CD4-positive, alpha-beta memory T cell (primary cell): ENCODE measurements at places on chromosomes 11 and 22. TPM values are rescaled to one million over a fixed set of nuclear protein-coding genes. Genes with fewer than 3 reads are reported as not detected.

Gene B3GAT1
- total RNA-seq: 0.44 TPM

Gene HORMAD2
- not detected for total RNA-seq

Gene VSIG10L2
- not detected for total RNA-seq

Gene IRAG1
- not detected for total RNA-seq

Gene SPTBN2
- not detected for total RNA-seq

DNA sequence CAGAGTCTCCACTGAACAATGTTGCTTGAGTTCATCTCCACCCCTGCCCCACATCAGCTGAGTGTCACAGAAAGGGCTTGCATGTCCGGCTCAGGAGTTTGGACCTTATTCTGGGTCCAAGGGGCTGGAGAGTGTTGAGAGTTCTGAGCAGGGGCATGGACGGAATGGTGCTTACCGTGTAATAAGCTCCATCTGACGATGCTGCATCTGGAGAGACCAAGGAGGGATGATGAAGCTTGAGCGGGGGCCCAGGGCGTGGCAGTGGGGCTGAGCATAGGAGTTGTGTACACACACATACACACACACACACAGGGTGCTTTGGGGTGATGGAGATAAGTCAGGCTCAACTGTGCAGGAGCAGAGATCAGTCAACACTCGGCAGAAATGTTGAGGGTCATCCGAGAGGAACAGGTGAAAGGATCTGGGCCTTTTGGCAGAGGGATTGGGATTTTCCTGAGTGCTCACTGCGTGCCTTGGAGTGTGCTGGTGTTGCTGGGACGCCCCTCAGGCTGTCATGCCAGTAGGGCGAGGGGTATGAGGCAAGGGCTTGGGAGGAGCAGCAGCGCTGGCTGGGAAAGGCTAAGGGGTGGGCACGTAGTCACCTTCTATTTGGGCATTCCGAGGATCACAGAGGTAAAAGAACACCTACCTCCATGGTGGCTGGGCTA, 2.3 kb downstream of the USP35 start:
- no peak for DNase-seq

- DNase-seq: no peak
These were observed 606.7 kb upstream of the LRRC4C start for GRCh38 chr11:42066113-42066512.

GRCh38 chr11:8786933-8787332, 104.3 kb downstream of the RPL27A start:
- DNase-seq: no peak

- DNase-seq: no peak
These were observed 48.8 kb downstream of the PIWIL3 start for GRCh38 chr22:24725736-24726135.

DNA sequence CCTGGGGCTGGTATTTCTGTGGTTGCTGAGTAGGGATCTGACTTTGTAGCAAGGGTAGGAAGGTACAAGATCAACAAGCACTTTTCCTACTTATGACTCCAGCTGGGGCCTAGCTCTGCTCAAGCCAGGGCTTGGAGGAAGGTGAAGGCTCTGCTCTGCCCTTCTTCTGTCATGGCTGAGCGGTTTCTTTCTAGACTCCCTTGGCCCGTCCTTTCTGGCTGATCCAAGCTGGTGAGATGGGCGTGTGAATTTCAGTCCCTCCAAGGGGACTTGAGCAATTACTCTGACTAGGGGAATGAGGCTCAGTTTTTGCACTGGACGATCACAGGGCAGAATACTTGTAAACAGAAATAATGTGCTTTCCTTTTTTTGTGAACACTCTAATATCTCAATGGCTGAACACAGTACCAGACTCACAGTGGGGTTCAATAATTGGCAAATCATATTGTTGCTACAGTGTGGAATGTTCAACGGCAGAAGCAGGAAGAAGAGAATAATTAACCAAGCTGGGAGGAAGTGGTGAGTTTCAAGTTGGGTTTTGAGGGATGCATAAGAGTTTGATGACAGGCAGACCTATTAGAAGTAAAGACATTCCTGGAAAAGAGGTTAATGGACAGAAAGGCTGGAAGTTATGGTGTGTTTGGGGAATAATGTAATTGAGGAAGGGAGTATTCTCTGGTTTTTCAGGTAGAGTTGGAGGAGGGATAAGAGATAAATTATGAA, 507.6 kb downstream of the MIAT start:
- DNase-seq: no peak

DNA sequence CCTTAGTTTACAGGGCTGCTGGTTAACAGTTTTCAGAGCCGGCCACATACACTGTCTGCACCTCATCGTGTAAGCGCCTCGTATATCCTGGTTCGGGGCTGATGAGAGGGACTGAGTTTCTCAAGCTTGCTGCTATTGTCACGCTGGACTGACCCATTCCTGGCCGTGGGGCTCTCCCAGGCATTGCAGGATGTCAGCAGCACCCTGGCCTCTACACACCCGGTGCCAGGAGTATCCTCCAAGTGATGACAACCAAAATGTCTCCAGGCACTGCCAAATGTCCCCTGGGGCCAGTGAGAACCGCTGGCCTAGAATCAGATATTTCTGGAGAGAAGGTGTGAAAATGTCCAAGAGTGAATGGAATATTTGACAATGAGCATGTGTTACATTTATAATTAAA, 82.8 kb downstream of the ST3GAL4 start:
- no peak for DNase-seq

DNA sequence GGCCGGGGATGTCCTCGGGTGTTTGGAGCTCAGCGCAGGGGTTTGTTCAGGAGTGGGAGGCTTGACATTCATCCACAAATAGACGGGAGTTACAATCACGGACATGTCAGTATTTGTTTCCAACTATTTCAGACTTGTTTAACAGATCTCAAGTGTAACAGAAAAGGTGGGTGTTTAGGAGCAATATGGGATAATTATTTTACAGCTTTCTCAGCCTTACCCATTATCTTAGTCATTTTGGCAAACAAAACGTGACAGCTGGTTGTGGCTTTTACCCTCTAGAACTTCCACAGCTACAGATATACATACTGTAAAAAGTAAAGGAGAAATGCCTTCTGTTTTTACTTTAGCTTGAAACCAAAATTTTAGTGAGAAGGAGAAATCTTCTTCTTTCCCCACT, 178.7 kb upstream of the TMEM45B start:
- DNase-seq: no peak

DNA sequence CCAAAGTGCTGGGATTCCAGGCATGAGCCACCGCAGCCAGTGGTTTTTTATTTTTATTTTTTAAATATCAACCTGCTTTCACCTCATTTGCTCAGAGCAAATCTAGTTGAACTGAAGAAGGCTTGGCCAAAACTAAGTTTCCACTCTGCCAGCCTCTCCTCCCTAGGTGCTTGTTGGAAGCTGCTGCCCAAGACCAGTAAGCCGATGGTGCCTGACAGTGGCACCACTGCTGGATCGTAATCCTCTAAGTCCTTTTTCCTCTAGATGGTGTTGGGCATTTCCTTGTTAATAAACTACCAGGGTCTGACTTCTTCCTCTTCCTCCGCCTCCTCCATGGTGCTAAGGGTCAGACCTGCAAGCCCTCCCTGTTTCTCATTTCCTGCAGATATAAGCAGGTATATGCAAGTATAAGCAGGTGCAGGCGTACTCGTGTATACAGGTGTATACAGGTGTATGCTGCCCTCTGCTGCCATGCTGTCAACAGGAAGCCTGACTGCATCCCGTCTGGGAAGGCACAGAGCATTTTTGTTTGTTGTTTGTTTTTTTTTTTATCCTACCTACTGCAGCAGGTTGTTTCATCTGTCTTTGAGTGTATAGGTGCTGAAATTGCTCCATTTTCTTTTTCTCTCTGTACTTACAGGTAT, 1.6 kb downstream of the NADSYN1 start:
- peak; percentile 55 for DNase-seq

- no peak for DNase-seq
These were observed 153.2 kb upstream of the E2F8 start for GRCh38 chr11:19393941-19394340.

GRCh38 chr22:48001101-48001500, 1238.7 kb downstream of the TBC1D22A start:
- no peak for DNase-seq

DNA sequence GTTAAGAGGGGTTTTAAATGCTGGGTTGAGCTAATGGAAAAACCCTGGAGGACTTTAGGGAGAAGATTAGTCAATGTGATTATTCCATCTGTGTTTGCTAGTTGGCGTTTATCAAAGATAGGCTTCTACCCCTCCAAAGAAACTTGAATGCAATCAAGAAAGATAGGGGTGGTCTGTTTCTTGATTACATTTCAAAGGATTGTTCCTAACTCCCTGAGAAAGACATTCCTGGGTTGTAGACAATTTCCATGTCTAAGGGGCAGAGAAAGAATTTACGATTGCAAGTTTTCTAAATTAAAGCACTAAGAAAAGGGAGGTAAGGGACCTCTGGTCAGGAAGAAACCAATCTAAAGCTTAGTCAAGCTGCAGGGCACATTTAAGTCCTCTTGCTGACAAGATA, 2268.7 kb downstream of the LRRC4C start:
- no peak for DNase-seq

DNA sequence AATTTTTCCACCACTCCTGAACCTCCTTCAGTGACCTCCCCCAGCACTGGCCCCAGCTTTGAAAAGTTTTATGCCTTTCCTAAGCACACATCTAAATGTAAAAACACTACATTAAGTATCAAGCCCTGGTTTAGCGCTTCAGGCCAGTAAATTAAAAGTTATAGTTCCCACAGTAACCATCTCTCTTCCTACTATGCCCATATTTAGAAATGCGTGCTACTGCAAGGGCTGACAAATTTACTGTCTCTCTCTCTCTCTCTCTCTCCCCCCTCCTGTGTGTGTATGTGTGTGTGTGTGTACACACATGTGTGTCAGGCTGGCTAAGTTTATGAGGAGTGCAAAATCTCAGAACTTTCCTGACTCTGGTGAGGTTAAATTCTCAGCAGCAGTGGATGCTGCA, 231.4 kb downstream of the LARGE1 start:
- DNase-seq: no peak

- DNase-seq: peak; percentile 12
These were observed 1021.4 kb upstream of the TENM4 start for GRCh38 chr11:80462211-80462610.

DNA sequence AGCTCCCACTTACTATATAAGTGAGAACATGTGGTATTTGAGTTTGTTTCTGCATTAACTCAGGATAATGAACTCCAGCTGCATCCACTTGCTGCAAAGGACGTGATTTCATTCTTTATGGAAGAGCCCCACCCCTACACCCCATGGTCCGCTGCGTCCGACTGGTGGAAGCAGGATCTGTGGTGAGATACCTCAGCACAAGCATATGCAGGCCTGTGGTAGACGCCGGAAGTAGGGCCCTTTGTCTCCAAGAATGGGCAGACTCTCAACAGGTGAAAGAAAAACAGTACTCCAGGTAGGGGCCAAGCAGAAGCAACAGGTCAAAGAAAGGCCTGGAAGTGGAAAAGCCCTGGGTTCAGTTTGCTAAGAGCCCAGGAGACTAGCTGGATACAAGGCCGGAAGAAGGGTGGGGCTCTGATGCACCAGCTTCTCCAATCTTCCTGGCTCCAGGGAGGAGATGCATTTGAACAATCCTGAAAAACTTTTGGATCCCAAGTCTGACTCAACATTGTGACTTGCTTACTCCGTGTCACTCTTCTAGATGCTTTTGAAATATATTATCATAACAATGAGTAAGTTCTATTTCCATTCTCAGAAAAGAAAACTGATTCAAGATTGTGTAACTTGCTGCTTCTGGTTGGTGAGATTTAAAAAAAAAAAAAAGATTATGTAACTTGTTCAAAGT, 30.4 kb downstream of the NEAT1 start:
- DNase-seq: no peak

GRCh38 chr11:72084965-72085364, 4.3 kb downstream of the LRRC51 start:
- DNase-seq: no peak
